ENCODE measurements at places on chromosomes 3 and 15. TPM values are rescaled to one million over a fixed set of nuclear protein-coding genes. Genes with fewer than 3 reads are reported as not detected.

DNA sequence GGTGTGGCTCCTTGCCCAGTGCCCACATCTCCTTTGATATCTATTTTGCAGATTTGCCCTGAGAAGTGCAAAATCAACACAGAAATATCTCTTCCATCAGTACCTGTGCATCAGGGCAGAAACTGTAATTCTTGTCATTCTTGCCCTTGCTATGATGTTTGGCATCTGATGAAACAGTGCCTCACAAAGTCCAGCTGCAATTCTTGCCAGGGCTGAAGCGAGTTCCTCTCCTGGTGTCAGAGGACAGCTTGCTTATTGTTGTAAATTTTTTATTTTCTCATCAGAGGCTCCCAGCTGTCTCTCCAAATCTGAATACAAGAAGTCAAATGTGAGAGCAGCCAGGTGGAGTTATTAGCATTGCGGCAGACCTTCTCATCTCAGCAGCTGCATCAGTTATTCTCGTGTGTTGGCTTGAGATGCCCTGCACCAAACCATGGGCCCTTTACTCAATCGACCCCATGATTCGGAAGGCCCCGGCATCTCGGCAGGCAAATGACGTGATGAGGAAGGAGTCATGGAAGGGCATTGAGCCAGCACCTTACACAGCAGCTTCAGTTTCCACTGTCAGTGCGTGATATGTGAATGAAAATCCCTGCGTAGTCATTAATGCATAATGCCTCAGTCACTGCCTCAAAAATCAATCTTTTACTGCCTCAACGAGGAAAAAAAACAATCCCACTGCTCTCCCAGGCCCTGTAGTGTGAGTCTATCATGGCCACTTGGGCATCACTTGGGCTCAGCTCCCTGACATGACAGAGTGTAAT, 93.4 kb downstream of the CCNL1 start:
- no peaks in the 10 kb centered on the region for H3K36me3 ChIP-seq
- H3K4me1 ChIP-seq, result peaks cover 6% of the 10 kb centered on the region
- DNase-seq, result peak; percentile 90
- H3K4me3 ChIP-seq, result no peak overlapping the region
- H3K27me3 ChIP-seq, result no peaks in the 10 kb centered on the region

DNA sequence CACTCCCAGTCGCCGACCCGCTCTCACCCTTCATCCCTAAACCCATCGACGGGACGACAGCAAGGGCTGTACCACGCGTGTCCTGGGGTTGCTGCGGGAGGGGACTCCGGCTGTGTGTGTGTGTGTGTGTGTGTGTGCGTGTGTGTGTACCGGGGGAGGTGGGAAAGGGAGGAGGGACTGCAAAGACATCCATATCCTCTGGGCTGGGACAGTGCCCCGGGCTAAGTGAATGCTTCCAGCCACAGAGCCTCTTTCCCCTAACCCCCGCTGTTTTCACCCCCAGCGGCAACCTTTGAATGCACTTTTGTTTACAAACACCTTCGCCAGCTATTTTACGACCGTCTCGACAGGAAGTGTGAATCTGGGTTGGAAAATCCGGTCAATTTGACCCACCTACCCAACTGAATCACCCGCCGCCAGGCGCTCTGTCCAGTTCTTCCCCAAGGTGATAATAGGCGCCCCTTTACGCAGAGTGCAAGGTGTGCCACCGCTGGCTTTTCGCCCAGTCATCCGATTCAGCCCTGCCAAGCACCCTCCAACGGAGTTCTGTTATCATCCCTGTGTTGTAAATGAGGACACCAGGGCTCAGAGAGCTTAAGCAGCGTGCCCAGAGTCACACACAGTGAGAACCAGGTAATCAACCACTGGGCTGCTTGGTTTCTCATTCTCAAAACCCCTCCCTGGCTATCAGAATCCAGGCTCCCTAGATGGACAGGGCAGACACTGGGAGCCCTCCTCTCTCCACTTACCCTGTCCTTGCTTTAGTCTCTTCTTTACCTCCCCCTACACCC, 739 bp upstream of the AMOTL2 start:
- peak overlapping the region; percentile 81 for H3K4me3 ChIP-seq
- peaks cover 46% of the 10 kb centered on the region for H3K4me1 ChIP-seq
- peaks cover 17% of the 10 kb centered on the region for H3K36me3 ChIP-seq
- no peak for DNase-seq

- H3K27ac ChIP-seq, result no peak overlapping the region
- H3K4me3 ChIP-seq, result no peak overlapping the region
- no peaks in the 10 kb centered on the region for H3K4me1 ChIP-seq
These were observed 465.8 kb upstream of the ROBO1 start for GRCh38 chr3:80233576-80233975.

The GOLGA8J gene
- not detected for total RNA-seq

DNA sequence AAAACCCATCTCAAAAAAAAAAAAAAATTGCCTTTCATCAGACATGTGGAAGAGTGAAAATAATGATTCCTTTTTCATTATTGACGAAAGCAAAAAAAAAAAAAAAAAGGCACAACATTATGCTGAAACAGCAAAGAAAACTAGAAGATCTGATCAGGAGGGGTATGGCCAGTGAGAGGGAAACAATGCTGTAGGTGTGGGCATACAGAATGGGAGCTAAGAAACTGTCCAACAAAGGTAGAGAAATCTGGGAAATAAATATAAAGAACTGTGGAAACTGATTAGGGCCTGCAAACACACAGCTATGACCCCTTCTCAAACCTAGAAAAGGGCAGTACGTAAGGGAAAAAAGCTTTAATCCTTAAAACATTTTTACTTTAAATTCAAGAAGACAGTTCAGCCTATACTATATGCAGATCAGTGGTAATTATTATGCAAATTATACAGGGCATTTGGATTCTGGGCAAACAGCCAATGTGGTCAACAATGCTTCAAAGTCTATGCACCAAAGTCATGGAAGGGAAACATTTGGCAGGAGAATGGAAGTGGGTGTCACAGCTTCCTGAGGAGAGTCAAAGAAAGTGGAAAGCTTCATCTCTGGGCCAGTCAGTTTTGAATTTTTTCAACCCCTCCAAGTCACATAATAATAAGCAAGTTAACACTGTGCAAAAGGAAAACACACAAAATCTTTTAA, 68.3 kb upstream of the SLC12A8 start:
- DNase-seq, result no peak
- peaks cover 20% of the 10 kb centered on the region for H3K4me1 ChIP-seq
- no peak overlapping the region for H3K27ac ChIP-seq
- H3K27me3 ChIP-seq, result no peaks in the 10 kb centered on the region
- peaks cover 15% of the 10 kb centered on the region for H3K36me3 ChIP-seq

- no peak for DNase-seq
- H3K4me3 ChIP-seq, result no peak overlapping the region
- H3K36me3 ChIP-seq, result no peaks in the 10 kb centered on the region
- no peaks in the 10 kb centered on the region for H3K4me1 ChIP-seq
- H3K27ac ChIP-seq, result no peak overlapping the region
These were observed 4.4 kb upstream of the CD200R1 start for GRCh38 chr3:112979244-112979832.

- H3K4me1 ChIP-seq, result no peaks in the 10 kb centered on the region
- no peaks in the 10 kb centered on the region for H3K27me3 ChIP-seq
- DNase-seq, result no peak
- H3K27ac ChIP-seq, result no peak overlapping the region
- no peaks in the 10 kb centered on the region for H3K36me3 ChIP-seq
These were observed 68.9 kb downstream of the SIDT1 start for GRCh38 chr3:113601240-113601639.

DNA sequence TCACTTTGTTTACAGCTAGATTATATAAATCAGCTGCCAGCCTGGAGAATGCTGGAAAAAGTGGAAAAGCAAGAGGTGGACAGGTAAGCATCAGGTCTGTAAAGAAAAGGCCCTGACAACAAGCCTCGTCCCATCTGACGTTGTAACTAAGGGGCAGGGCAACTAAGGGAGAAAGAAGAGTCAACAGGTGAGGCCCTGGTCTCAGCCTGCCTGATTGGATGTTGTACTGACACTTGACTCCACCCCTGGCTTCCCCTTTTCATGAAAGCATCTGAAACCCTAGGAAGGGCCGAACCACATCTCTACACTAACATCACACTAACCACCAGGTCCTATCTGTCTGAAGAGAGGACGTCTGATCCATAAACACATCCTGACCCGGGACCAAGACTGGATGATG, 357.6 kb upstream of the CFAP20DC start:
- DNase-seq, result no peak
- no peaks in the 10 kb centered on the region for H3K36me3 ChIP-seq
- H3K4me3 ChIP-seq, result no peak overlapping the region

The PCOLCE2 gene
- 76.0 TPM for total RNA-seq

- no peak for DNase-seq
- no peak overlapping the region for H3K4me3 ChIP-seq
- no peaks in the 10 kb centered on the region for H3K27me3 ChIP-seq
- H3K36me3 ChIP-seq, result no peaks in the 10 kb centered on the region
These were observed 220.0 kb upstream of the UMPS start for GRCh38 chr3:124510290-124510689.

The KIF9 gene
- 6.8 TPM for total RNA-seq

- H3K4me3 ChIP-seq, result no peak overlapping the region
- peaks cover 44% of the 10 kb centered on the region for H3K4me1 ChIP-seq
- DNase-seq, result no peak
These were observed 129.8 kb downstream of the MEIS2 start for GRCh38 chr15:36970522-36970921.

GRCh38 chr3:150443331-150443741, 35.2 kb downstream of the TSC22D2 start:
- no peak overlapping the region for H3K4me3 ChIP-seq
- peaks cover 6% of the 10 kb centered on the region for H3K36me3 ChIP-seq
- no peak overlapping the region for H3K27ac ChIP-seq
- no peaks in the 10 kb centered on the region for H3K27me3 ChIP-seq
- no peak for DNase-seq
- peaks cover 64% of the 10 kb centered on the region for H3K4me1 ChIP-seq

The DENND4A gene
- total RNA-seq, result 17.7 TPM

The OR5AC2 gene
- total RNA-seq, result not detected

The CPLX3 gene
- not detected for total RNA-seq

GRCh38 chr3:70247955-70248354, 64.5 kb downstream of the MDFIC2 start:
- H3K27me3 ChIP-seq, result no peaks in the 10 kb centered on the region
- no peak overlapping the region for H3K4me3 ChIP-seq
- DNase-seq, result no peak
- H3K4me1 ChIP-seq, result peaks cover 10% of the 10 kb centered on the region
- no peaks in the 10 kb centered on the region for H3K36me3 ChIP-seq

The NR2F2 gene
- total RNA-seq, result 131 TPM

The ARHGAP31 gene
- 14.5 TPM for total RNA-seq
